ENCODE measurements at places on chromosomes 4 and X.

- no peak for DNase-seq
Measured at GRCh38 chrX:150291014-150291413, 72.1 kb upstream of the MAMLD1 start.

GRCh38 chrX:97070346-97070745, 186.6 kb downstream of the RPA4 start:
- no peak for DNase-seq

GRCh38 chr4:54837576-54838140, 179.9 kb downstream of the KIT start:
- DNase-seq = no peak

DNA sequence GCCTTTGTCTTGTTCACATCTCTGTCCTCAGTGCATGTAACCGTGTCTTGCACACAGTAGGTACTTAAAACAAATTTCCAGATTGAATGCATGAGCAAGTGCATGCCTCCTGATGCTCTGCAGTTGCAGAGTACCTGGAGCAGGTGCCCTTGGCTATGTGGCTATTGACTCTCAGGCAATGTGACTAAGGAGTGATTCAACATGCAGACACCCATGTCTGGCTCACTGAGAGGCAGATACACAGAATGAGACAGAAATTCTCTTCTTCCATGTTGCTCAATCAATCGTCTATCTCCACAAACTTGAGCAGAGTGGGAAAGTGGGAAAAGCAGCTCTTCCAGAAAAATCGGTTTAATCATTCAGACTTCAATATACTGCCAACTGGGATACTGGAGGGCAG, 111.0 kb downstream of the CHRDL1 start:
- DNase-seq = no peak

DNA sequence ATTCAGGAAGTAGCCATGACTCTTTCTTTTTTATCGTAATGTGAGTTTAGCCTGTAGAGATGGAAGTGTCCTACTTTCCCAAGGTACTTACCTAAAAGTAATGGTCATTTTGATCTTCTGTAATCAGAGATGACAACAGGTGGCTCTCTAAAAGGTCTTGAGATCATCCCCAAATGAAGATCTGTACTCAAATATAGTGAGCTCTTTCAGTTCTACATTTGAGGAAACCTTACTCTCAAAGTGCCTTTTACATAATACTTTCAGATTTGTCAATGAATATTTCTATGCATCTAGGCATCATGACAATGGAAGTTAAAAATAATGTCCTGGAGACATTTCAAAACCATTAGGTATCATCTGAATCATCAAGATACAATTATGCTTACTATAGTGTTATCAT, 17.2 kb upstream of the MND1 start:
- no peak for DNase-seq

- DNase-seq = no peak
Measured at GRCh38 chrX:11886745-11887144, 128.7 kb downstream of the MSL3 start.

DNA sequence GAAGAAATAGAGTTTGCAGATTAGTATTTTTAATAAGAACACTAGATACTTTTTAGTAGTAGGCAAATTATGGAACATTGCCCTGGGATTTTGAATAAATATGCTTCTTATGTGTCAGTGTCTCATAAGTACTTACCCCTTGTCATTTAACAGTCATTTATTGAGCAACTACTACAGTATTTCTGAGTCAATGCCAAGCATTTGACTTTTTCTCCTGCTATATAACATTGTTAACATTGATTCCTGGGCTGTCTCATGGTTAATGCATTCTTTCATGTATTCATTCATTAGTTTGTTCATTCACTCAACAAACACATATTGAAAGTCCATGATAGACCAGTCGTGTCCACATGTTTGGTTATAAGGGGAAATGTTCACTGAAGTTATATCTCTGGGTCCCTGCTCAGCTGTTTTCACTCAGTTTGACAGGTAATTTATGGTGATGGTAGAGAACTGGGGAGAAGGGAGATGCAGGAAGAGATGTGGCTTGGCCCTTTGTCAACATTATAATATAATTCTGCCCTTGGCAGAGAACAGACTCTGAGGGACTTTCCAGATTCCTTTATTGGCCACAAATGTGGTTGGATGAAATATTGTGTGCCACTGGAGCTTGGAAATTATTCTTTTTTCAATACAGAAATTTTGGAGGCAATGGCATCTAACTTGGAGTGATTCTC, 49.8 kb downstream of the OSTC start:
- DNase-seq = no peak

GRCh38 chr4:141339391-141339790, 118.7 kb downstream of the ZNF330 start:
- DNase-seq = no peak

GRCh38 chrX:56920338-56920997, 74.9 kb downstream of the SPIN3 start:
- DNase-seq = no peak

DNA sequence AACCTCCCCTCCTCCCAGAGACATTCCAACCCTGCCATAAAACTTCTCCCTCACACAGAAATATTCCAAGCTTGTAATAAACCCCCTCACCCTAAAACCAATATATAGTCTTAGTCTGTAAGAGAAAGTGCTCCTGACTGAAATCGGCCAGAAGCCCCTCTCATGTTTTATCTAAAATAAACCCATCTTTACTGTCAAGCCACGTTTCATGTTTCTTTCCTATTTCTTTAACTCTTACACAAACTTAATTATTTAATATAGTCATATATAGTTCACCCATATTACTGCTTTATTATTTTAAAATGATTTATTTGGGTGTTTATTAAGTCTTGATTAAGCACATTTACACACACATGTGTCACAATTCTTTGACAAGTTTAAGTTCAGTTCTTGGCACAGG, 191.3 kb upstream of the AADAT start:
- no peak for DNase-seq

DNA sequence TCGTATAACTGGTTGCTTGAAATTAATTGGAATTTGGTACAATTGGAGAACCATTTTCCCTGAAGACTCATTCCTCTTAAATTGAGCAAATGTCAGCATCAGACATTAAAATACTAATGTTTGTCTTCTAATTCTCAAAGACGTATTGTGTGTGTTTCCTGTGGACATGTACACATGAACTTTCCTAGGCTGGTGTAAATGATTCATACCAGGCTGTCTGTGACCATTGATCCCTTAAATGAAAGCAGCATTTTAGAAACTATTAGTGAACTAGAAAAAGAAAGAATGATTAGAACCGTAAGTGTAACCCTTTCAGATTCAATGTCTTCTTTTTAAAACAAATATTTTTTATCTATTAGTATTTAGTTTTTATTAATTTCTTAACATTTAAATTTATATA, 332.9 kb downstream of the PPP3CA start:
- no peak for DNase-seq

DNA sequence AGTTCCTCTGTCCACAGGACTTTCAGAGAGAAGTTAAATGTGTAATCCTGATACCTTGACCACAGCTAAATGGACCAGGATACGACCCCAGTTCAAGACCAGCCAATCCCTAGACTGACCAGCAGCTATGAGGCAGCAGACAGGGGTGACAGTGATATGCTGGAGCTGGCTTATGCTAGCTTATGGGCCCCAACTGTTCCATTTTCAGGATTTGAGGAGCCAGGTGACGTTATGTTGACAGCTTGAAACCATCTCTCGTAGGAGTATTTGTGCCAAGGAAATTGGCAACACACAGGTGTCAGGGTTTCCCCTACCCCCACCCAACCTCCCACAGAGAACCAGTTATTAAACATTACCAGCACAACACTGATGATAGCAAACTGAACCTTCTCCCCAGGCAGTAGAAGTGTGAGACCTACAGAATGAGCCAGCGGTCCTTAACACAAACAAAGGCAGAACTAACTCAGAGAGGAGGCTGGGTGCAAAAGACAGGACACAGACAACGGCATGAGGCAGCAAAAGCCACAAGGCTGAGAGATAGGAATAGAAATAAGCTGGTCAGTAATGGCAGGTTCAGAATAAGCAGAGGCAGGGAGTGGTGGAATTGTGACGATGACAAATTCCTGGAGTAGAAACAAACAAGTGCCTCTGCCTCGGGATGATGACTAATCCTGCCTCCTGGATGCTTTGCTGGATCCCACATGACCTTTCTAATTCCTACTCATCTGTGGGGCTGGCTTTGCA, 85.6 kb upstream of the CPEB2 start:
- no peak for DNase-seq

GRCh38 chrX:23548164-23548563, 119.1 kb upstream of the PRDX4 start:
- DNase-seq = no peak

DNA sequence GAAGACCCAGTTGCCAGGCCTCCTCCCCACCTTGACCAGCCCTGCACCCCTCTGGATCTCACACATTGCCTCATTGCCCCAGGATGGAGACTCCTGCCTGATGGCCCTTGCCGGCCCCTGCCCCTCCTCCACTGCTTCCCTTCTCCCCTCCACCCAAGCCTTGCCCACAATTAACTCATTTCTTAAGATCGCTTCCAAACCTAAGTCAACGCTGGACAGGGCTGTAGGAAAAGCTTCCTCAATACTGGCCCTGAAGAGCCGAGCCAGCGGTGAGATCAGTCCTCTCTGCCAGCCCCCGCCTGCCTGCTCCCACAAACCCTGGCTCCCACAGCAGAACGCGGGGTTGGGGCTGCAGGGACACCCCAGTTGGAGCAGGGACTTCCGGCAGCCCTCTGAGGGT, 7.5 kb upstream of the HAUS7 start:
- DNase-seq = no peak

GRCh38 chrX:24117258-24117657, 32.3 kb upstream of the ZFX start:
- DNase-seq = no peak

DNA sequence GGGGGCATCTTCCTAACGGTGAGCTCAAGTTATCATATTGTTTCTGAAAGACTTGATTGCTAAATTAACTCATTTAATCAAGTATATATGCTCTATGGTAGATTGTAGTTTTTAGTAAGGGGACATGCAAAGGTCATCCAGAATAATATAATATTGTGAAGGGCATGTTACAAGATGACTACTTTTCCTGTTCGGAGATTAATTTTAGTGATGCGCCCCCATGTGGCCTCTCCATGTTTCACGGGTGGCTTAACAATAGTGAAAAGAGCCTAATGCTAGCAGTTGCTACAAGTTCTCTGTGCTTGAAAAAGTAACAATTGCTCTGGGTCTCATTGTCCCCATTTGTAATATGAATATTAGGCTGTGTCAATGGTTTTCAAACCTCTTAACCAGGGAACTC, 12.2 kb downstream of the SMPX start:
- DNase-seq = no peak

GRCh38 chr4:169098532-169098931, 88.5 kb upstream of the CBR4 start:
- DNase-seq = no peak

GRCh38 chr4:41015016-41015675, 199.2 kb downstream of the APBB2 start:
- DNase-seq = no peak

GRCh38 chr4:128056396-128056795, 4.7 kb upstream of the LARP1B start:
- no peak for DNase-seq

- DNase-seq = no peak
Measured at GRCh38 chr4:45795135-45795534, 328.7 kb downstream of the GABRG1 start.

GRCh38 chr4:152937336-152938236, 1.5 kb downstream of the FHDC1 start:
- DNase-seq = peak; percentile 34

Measured in GM12891 (cell line).